Stimulated activated naive CD8-positive, alpha-beta T cell treated with anti-CD3 and anti-CD28 coated beads, Interleukin-15, amount 100 ng/mL, for 72 hours (primary cell): ENCODE measurements at places on chromosomes 7 and 10.

DNA sequence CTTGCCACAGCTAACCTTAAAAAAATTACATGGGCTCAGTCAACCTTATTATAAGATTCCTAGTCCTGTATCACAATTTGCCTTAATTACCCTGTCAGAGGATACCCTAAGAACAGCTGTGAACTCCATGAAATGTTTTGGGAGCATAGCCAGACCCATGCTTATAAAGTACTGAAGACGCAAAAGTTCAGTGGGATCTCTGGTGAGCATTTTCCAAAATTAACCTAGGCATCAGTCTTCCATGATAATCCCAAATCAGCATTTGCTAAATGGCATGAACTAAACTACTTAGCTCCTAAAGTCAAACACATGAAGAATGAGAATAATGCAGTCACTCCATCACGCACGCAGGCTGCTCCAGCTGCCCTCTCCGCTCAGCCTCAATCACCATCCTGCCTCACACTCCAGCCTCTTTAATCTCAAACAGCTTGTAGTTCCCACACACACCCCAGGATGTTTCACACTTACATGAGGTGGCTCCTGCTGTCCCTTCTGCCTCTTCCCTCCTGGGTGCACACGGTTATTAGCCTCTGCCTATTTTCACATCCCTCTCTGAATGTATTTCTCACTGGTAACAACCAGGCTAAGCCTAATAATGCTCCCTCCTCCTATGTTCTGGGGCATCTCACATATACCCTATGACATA lies 15.3 kb downstream of the IGF2BP3 start:
- no peak for DNase-seq

- DNase-seq: no peak
These were observed 19.9 kb downstream of the NEUROG3 start for GRCh38 chr10:69553328-69553727.

DNA sequence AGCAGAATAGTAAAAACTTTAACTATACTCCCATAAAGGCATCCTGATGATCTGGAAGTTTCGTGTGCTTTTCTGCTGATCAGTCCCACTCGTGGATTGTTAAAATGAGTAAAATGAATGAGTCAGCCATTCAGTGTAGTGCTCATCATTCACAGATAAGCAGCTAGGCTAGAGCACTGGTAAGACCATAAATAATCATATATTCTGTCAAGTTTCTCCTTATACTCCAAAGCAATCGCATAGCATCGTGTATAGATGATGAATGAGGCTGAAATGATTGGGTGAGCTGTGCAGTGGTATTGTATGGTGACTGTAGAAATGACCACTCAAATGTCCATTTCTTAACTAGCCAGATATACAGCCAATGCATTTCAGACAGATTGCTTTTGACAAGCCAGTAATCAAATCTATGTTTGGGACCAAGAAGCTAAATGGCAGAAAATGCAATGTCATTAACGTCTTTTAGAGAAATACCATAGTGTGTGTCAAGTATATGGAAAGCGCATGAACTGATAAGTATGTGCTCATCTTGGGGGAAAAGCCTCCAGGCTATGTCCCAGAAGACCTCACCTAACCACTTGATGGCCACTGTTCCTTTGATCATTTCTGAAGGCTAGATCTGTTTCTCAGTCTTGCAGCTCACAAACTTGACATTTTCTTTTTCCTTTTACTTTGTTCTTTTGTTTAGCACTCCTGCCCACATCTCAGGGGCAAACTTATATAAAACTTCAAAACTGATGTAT lies 227.2 kb upstream of the FAM3C start:
- DNase-seq: no peak

- no peak for DNase-seq
These were observed 1055.1 kb downstream of the NXPH1 start for GRCh38 chr7:9488555-9488954.

- no peak for DNase-seq
These were observed 34.1 kb downstream of the BLVRA start for GRCh38 chr7:43792471-43793150.

DNA sequence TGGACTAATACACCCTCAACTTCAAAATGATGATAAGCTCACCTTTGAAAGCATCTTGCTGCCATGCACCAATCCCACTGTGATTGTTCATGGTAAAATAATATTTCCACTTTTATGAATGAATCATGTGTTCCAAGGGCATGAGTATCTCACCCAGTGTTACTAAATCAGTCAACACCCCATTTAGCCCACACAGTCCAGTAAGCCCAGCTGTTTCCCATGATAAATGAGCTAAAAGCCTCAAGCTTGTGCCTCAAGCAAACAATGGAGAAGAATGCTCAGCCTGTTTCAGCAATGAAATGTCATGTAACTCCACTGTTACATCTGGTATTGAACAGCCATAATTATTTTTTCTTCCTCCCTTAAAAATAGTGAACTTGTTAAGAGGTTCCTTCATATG lies 442.5 kb downstream of the XPNPEP1 start:
- no peak for DNase-seq

- DNase-seq: no peak
These were observed 74.0 kb downstream of the CARD11 start for GRCh38 chr7:2969398-2970306.

- no peak for DNase-seq
These were observed 919.2 kb downstream of the LRMDA start for GRCh38 chr10:76350583-76350982.

DNA sequence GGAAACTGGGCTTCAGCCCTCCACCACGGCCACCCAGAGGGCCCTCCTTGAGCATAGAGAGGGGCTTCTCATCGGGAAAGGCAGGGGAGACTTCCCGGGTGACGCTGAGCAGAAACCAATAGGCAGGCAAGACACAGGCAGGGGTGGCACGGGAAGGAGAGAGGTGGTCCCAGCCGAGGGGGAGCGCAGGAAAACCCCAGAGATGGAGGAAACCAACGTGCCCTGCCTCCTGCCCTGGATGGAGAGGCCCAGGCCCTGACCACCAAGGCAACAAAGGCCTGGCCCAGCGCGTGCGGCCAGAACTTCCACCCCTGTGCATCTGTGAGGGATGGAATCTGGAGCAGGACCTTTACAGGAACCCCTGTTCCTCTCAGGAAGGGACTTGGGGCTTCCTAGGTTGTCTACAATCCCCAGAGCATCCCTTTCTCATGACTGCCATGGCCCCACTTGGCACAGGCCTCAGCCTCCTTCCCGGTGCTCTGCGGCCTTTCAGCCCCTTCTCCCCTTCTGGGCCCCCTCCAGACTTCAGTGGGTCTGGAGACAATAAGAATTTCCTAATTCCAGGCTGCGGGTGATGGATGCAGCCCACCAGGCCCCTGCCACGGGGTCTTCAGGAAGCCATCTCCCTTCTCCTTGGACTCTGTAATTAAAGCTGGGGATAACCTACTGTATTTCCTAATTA lies 137.0 kb upstream of the RET start:
- DNase-seq: no peak

DNA sequence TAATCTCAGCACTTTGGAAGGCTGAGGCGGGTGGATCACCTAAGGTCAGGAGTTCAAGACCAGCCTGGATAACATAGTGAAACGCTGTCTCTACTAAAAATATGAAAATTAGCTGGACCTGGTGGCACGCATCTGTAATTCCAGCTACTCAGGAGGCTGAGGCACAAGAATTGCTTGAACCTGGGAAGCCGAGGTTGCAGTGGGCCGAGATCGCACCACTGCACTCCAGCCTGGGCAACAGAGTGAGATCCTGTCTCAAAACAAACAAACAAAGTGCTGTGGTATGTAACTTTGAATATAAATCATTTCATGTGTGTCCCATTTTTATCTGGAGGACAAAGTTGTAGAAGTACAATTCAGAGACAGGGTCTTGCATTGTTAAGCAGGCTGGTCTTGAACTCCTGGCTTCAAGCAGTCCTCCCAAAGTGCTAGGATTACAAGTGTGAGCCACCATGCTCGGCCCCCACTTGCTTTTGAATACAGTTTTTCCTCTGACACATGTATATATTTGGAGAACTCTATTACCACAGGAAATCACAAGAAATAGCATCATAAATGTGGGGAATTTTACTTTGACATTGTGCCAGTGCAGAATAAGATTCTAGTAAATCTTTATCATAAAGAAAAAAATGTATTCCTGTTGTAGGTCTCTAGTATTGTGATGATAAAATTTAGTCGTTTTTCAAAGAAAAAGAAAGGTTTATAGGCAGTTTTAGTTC lies 32.6 kb downstream of the PTPN12 start:
- DNase-seq: no peak

DNA sequence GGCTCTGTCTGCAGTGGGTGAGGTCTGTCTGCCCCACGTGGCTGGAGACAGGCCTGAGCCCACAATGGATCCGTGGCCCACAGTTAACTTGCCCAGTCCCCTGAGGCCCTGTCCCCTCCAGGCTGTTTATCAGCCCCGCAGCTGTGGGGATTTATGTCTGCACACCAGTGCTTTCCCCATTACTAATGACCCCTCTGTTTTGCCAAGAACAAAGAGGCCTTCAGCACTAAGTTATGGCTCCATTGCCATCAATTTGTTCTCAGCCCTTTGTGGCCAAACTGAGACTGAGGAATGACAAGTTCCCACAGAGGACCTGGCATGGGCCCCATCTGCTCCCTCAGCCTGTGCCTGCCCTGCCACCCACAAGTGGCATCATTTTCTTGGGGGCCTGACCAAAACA lies 138.2 kb downstream of the C10orf105 start:
- no peak for DNase-seq

- DNase-seq: no peak
These were observed 122.9 kb upstream of the BET1 start for GRCh38 chr7:94127026-94127425.

- DNase-seq: no peak
These were observed 208.2 kb downstream of the FAM107B start for GRCh38 chr10:14566498-14566897.

GRCh38 chr10:99560277-99561126 lies 27.8 kb downstream of the NKX2-3 start:
- DNase-seq: peak; percentile 30

DNA sequence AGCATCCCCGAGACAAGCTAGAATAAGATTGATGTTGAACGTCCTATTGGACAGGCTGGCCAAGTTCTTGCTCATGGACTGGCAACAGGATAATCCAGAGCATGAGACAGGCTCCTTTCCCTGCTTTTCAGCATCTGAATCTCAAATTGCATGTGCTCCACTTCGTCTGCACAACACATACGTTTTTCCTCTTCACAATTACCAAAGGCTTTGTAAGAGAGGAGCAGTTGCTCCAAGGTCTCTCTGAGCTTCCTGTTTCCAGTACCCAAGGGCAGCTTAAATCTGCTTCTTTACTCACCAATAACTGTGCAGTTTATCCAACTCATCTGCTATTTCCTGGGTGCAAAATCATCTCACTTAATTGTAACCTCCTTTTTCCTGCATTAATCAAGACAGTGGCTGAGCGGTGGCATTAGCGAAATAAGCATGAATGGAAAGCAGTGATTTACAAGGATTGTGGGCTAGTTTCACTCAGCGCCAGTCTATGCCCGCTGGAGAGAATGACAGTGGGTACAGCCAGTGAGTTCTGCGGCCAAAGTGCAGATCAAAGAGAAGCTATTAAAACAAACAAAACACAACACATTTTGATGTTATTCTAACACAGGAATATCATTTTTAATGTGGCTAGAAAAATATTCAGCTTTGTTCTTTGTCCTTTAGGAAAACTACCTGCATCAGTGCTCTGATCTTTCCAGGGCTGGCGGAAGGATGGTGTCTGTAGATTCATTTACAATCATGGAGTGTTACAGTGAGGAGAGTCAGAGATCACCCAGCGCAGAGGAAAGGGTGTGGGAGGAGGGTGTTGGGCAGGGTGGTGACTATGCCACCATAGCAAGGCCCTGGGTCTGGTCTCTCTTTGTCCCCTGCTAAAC lies 79.8 kb downstream of the CHN2 start:
- no peak for DNase-seq

DNA sequence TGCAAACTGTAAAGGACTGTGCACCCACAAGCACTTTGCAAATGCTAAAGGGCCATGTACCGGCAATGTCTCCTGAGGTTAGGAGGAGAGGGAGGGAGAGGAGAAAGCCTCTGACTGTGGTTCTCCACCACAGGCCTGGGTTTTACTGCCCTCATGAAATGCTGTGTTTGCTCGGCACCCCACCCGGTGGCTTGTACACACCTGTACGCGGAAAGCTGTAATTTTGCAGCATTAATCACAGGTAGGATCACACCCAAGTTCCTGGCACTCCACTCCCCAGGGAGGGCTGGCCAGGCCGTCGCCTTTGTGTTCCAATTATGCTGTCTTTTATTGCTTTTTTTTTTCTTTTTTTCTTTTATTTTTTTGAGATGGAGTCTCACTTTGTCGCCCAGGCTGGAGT lies 78.5 kb upstream of the MYL10 start:
- DNase-seq: no peak

DNA sequence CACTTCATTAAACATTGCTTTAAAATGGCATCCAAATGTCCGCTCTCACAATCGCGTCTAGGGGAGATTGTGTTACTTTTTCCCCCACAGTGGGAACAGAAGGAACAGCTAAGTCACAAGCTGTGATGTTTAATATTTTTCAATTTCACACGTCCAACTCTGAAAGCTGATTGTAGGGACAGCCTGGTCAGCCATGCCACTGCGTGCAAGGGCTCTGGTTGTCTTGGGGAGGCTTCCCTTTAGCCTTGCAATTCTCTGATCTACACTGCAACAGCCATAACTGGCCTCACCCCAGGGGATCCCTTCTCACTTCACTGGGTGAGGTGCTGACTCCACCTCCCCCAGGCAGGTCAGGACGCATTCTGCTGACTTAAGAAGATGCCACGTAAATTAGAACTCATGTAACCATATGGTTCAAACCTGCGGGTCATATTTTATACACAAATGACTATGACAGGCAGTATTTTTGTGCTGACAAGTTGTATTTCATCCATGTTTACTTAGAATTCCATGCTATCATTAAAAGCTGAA lies 425.2 kb upstream of the NFE2L3 start:
- DNase-seq: no peak
